ENCODE measurements at places on chromosomes 4 and X. TPM values are rescaled to one million over a fixed set of nuclear protein-coding genes. Genes with fewer than 3 reads are reported as not detected.

TECRL gene
- total RNA-seq, result not detected

NHS gene
- total RNA-seq, result 1.8 TPM

APLN gene
- total RNA-seq, result 35.0 TPM

AFAP1 gene
- 44.3 TPM for total RNA-seq

EDNRA gene
- total RNA-seq, result 5.1 TPM

AFF2 gene
- total RNA-seq, result 0.12 TPM

RPS3A gene
- total RNA-seq, result 2,763 TPM

SMIM31 gene
- not detected for total RNA-seq

PPP4R3C gene
- not detected for total RNA-seq

Measured in cardiac ventricle fibroblast (primary cell).